ENCODE measurements at places on chromosomes 1 and 21. TPM values are rescaled to one million over a fixed set of nuclear protein-coding genes. Genes with fewer than 3 reads are reported as not detected.

IRF6 gene
- total RNA-seq: not detected

NR5A2 gene
- not detected for total RNA-seq

C1orf141 gene
- not detected for total RNA-seq

FCRL6 gene
- total RNA-seq: not detected

FAM72C gene
- 1.8 TPM for total RNA-seq

RAB42 gene
- total RNA-seq: 3.0 TPM

DEPDC1 gene
- 134 TPM for total RNA-seq

TLR5 gene
- total RNA-seq: 0.13 TPM

RPL11 gene
- 757 TPM for total RNA-seq

CNIH4 gene
- total RNA-seq: 56.4 TPM

PRR9 gene
- not detected for total RNA-seq
